ENCODE measurements at places on chromosomes 1 and 21. TPM values are rescaled to one million over a fixed set of nuclear protein-coding genes. Genes with fewer than 3 reads are reported as not detected.

CA6 gene
- 0.11 TPM for total RNA-seq

PHLDA3 gene
- 9.6 TPM for total RNA-seq

SERPINC1 gene
- total RNA-seq, result 0.22 TPM

C1orf94 gene
- total RNA-seq, result not detected

LAPTM5 gene
- total RNA-seq, result 34.4 TPM

ITGB2 gene
- total RNA-seq, result 0.11 TPM

FCGR1A gene
- total RNA-seq, result not detected

C1orf116 gene
- total RNA-seq, result not detected

RPE65 gene
- not detected for total RNA-seq

IL12RB2 gene
- total RNA-seq, result 0.11 TPM

ATP1A4 gene
- not detected for total RNA-seq

OR2G6 gene
- total RNA-seq, result not detected

NBPF20 gene
- total RNA-seq, result 2.9 TPM

HLX gene
- total RNA-seq, result 5.2 TPM

PLPPR5 gene
- total RNA-seq, result not detected

AQP10 gene
- not detected for total RNA-seq

KIF26B gene
- 2.3 TPM for total RNA-seq

TRIM67 gene
- not detected for total RNA-seq

SPOCD1 gene
- total RNA-seq, result 0.86 TPM

CYP4A11 gene
- total RNA-seq, result not detected

FCRL1 gene
- total RNA-seq, result not detected

OR4F29 gene
- not detected for total RNA-seq

RXFP4 gene
- total RNA-seq, result not detected

HSPG2 gene
- total RNA-seq, result 192 TPM

FAM229A gene
- 0.86 TPM for total RNA-seq

CD5L gene
- total RNA-seq, result not detected

DNASE2B gene
- total RNA-seq, result not detected

OLIG2 gene
- total RNA-seq, result not detected

CFH gene
- total RNA-seq, result 1.3 TPM

FAM72D gene
- 0.65 TPM for total RNA-seq

MROH9 gene
- not detected for total RNA-seq

VWA5B1 gene
- not detected for total RNA-seq

DYNLT4 gene
- 0.26 TPM for total RNA-seq

TSNAX gene
- 38.3 TPM for total RNA-seq

C1orf87 gene
- not detected for total RNA-seq

GSTM5 gene
- 0.11 TPM for total RNA-seq

ATP1A2 gene
- total RNA-seq, result not detected

RHEX gene
- not detected for total RNA-seq

OR2T11 gene
- not detected for total RNA-seq

BLACAT1 gene
- not detected for total RNA-seq

GNAT2 gene
- 0.17 TPM for total RNA-seq

SLAMF7 gene
- not detected for total RNA-seq

ANGPTL1 gene
- not detected for total RNA-seq

EVA1B gene
- total RNA-seq, result 89.6 TPM

AXDND1 gene
- 0.17 TPM for total RNA-seq

C1orf105 gene
- total RNA-seq, result not detected

Measured in dermis lymphatic vessel endothelial cell (primary cell).